Activated CD8-positive, alpha-beta memory T cell treated with anti-CD3 and anti-CD28 coated beads for 36 hours (primary cell): ENCODE measurements at places on chromosomes 13 and 19. TPM values are rescaled to one million over a fixed set of nuclear protein-coding genes. Genes with fewer than 3 reads are reported as not detected.

ZNF418 gene
- total RNA-seq: 4.4 TPM

CFD gene
- total RNA-seq: 1.7 TPM

SCAMP4 gene
- 43.6 TPM for total RNA-seq

ZNF221 gene
- 1.4 TPM for total RNA-seq

NLRP12 gene
- not detected for total RNA-seq

IL11 gene
- 0.21 TPM for total RNA-seq

ZNF93 gene
- total RNA-seq: 9.3 TPM

ZNF536 gene
- not detected for total RNA-seq

ELSPBP1 gene
- not detected for total RNA-seq

LIM2 gene
- total RNA-seq: 0.31 TPM

CGB3 gene
- total RNA-seq: not detected

PSPN gene
- total RNA-seq: 1.2 TPM

MYO16 gene
- not detected for total RNA-seq

MAMSTR gene
- 1.0 TPM for total RNA-seq

UGGT2 gene
- total RNA-seq: not detected

EFNB2 gene
- total RNA-seq: 0.15 TPM

ZNF491 gene
- 0.80 TPM for total RNA-seq

C19orf73 gene
- 1.0 TPM for total RNA-seq

SIGLEC9 gene
- total RNA-seq: 0.48 TPM

SLAIN1 gene
- total RNA-seq: 30.2 TPM

SIGLEC8 gene
- total RNA-seq: not detected

MBD3L3 gene
- total RNA-seq: not detected

ZNF667 gene
- 0.50 TPM for total RNA-seq

C19orf67 gene
- not detected for total RNA-seq

SRRM5 gene
- total RNA-seq: 0.40 TPM

QPCTL gene
- total RNA-seq: 20.1 TPM

ATP12A gene
- total RNA-seq: 4.6 TPM

WDR88 gene
- total RNA-seq: not detected

PPM1N gene
- total RNA-seq: 3.0 TPM

FIZ1 gene
- total RNA-seq: 17.8 TPM

ZNF534 gene
- not detected for total RNA-seq

C1QTNF9 gene
- not detected for total RNA-seq

LRRC25 gene
- total RNA-seq: not detected

PODNL1 gene
- total RNA-seq: 0.21 TPM

ZNF83 gene
- total RNA-seq: 25.3 TPM

TUBB4A gene
- 7.4 TPM for total RNA-seq

KLK12 gene
- total RNA-seq: not detected

NOVA2 gene
- not detected for total RNA-seq

CERS1 gene
- 0.08 TPM for total RNA-seq

MPND gene
- total RNA-seq: 18.0 TPM

DIRAS1 gene
- total RNA-seq: 0.17 TPM

CD33 gene
- total RNA-seq: 0.13 TPM

ASF1B gene
- 83.6 TPM for total RNA-seq

KISS1R gene
- 7.2 TPM for total RNA-seq

CASP14 gene
- not detected for total RNA-seq

HCST gene
- 63.0 TPM for total RNA-seq

CLDN10 gene
- total RNA-seq: not detected

PRODH2 gene
- total RNA-seq: not detected

KCNC3 gene
- 0.51 TPM for total RNA-seq

AP1M2 gene
- total RNA-seq: not detected

KIRREL2 gene
- total RNA-seq: 1.0 TPM
